Naive B cell (primary cell): ENCODE measurements at places on chromosomes 13 and 19. TPM values are rescaled to one million over a fixed set of nuclear protein-coding genes. Genes with fewer than 3 reads are reported as not detected.
A peak's percentile ranks its signal among the peaks of the same experiment; 100 is the strongest.

DNA sequence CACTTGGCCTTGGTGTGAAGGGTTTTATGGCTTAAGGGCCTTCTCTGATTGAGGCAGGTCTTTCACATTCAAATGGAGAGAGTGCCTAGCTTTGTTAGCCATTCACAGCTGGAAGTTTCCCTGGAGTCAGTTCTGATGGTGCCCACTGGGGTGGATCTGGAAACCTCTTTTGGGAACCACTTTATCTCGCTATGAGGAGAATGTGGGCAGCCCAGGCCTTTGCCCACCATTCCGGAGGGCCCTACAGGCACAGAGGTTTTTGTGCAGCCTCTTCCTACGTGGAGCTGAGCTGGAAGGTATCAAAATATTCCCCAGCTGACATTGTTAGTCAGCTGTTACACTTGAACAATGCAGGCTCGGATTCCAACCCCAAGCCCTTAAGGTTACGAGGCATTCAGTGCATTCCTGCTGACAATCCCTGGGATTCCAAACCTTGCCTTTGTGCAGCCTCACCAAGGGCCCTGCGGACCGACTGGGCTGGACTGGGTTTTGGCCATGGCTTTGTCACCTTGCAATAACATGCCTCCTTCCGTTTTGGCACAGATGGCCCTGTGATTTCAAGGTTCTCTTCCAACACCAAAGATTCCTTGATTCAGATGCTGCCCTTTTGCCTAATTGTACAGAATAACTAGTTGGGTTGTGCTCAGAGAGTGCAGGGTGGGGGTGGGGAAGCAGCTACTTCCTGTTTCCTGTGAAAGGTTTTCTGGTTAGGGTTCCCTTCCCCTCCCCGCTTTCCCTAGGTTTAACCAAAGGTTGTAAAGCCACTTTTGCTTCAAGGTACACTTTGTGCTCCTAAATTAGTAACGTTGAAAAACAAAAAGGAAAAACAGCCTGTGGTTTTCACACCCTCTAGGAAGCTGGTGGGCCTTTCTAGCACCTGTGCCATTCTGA lies 27.0 kb downstream of the SAE1 start:
- DNase-seq, result no peak

DNA sequence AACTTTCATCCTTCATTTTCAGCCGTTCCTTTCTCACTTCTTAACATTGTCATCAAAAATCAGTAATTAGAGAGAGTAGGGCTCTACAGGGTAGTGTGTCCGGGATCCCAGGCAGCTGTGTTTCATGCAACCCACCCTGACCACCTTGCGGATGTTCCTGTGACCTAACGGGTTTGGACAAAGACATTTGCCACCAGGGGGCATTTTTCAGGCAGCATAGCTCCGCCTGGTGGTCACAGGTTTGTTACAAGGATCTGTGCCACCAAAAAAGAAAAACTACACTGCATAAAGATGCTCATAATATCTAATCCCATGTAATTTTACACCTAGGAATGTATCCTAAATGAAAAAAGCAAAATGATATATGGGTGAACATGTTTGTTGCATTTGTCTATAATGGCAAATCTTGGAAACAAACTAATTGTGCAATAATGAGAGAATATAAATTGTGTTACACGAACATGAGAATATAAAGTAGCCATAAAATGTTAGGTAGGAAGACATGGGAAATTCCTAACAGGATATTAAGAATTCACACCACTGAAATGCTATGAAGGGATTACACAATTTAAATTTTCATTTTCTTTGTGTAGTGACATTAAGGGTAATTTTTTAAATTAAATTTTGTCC lies 123.0 kb downstream of the SLC7A1 start:
- DNase-seq, result peak; percentile 41

- no peak for DNase-seq
Observed at GRCh38 chr13:96112936-96113335, 23.0 kb downstream of the HS6ST3 start.

- no peak for DNase-seq
Observed at GRCh38 chr19:37997911-37998344, 90.9 kb downstream of the SIPA1L3 start.

DNA sequence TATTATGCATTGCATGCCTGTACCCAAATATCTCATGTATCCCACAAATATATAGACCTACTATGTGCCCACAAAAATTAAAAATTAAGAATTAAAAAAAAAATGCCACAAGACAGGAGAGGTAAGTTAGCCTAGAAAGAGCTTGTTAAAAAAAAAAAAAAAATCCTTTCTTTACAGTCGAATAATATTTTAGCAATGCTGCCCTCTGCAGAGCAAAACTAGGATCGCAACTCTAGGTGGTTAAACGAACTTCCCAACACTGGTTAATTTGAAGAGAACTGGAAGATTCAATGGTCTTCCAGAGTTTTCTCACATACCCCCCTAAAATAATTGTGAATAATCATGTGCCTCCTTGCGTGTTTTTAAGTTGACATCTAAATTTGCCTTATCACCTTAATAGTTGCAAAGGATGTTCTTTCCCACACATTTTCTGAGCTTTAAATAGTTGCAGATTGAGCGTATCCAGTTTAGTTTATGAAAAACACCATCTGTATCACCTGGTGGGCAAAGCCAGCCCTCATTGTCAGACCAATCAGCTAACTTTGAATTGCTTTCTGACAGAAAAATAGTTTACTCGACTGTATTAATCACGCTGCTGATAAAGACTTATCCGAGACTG lies 47.4 kb upstream of the RCBTB2 start:
- peak; percentile 59 for DNase-seq

DNA sequence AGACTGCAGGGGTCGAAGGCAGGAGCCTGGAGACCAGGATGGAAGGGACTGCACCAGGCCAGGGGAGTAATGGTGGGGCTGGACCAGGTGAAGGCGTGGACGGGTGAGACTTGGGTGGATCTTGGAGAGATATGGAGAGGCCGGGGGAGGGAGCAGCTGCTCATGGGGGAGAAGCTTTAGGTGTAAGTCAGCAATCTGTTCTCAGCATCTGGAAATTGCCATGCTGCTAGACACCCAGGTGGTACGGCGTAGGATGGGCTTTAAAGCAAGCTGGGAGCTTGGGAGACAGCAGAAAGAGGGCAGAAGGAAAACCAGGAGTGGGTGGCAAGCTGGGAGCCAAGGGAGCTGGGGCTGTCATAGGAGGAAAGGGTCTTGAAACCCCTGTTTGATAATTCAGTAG lies 3.0 kb downstream of the CERS4 start:
- no peak for DNase-seq

- no peak for DNase-seq
Observed at GRCh38 chr19:52891336-52891735, 6.1 kb downstream of the ZNF320 start.

ZNF283 gene
- not detected for polyA plus RNA-seq

LILRB1 gene
- 23.7 TPM for polyA plus RNA-seq

CGB1 gene
- not detected for polyA plus RNA-seq

SYNGR4 gene
- polyA plus RNA-seq, result not detected
